PC-9 (cell line): ENCODE measurements at places on chromosomes 2 and 18. TPM values are rescaled to one million over a fixed set of nuclear protein-coding genes. Genes with fewer than 3 reads are reported as not detected.

DNA sequence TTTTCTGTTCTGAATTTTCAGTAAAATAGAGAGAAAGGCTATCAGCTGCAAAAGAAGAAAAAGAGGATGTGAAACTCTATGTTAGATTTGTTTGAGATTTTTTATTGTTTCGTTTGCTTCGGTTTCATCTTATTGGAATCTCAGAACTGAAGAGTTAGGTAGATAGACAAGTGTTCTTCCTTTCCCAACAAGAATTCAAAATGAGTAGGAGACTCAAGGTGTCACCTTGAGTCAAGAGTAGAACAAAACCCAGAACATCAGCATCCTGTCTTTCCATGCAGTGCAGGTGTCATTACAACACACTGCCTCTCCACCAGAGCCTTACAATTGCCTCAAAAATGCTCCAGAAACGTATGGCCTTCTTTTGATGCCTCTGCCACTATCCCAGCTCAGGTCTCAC, 21.1 kb downstream of the NBAS start:
- DNase-seq: no peak

DNA sequence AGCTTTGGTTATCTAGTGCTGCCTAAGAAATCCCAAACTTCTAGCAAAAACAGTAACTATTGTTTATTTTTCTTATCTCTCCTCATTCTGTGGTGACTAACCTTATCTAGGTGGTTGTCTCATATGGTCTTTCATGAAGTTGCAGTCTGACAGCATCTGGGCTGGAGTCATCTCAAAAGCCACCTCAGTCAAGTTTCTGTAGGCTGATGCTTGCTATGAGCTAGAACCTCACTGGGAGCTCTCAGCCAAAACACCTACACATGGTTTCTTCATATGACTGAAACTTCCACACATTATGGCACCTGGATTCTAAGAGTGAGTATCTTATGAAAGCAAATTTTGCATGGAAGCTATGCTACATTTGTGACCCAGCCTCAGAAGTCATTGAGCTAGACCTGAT, 596.4 kb upstream of the VRK2 start:
- DNase-seq: no peak

ELOA2 gene
- total RNA-seq: not detected in 2 replicates

DNA sequence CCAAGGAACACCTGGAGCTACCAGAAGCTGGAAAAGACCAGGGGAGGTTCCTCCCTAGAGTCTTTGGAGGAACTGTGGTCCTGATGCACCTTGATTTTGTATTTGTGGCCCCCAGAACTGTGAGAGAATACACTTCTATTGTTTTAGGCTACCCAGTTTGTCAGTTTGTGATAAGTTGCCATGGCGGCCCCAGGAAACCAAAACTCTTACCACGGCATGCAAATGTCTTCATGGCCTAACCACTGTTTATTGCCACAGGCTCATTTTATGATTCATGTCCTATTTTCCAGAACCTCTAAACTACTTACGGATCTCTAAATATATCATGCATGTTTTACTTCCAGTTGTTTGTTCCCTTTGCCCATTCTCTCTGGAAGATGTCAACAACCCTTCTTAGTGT, 1250.7 kb upstream of the FAM98A start:
- DNase-seq: no peak

GRCh38 chr2:43326101-43326825, 99.9 kb upstream of the ZFP36L2 start:
- DNase-seq: no peak
